ENCODE measurements at places on chromosomes 5 and 9. TPM values are rescaled to one million over a fixed set of nuclear protein-coding genes. Genes with fewer than 3 reads are reported as not detected.

GRCh38 chr5:10059980-10060379, 189.7 kb downstream of the ATPSCKMT start:
- no peak for ATAC-seq

DNA sequence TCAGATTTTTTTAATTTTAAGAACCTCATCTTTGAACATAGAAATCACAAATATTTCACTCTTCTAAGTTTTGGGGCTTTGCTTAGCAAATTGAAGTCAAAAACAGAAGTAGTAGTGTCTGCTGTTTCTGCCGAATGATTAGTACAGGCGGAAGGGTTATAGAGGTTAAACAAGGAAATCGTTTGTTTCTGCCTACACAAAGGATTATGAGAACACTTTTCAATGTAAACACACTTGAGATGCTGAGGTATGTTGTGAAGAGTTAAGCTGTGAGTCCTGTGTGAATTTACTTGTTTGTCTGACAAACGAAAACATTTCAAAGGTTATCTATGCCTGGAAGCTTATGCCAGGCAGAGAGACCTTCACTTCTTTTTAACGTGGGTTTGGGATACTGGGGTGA, 224.8 kb downstream of the CETN3 start:
- ATAC-seq = no peak

- ATAC-seq = no peak
Observed at GRCh38 chr5:131538177-131538593, 96.8 kb downstream of the RAPGEF6 start.

DNA sequence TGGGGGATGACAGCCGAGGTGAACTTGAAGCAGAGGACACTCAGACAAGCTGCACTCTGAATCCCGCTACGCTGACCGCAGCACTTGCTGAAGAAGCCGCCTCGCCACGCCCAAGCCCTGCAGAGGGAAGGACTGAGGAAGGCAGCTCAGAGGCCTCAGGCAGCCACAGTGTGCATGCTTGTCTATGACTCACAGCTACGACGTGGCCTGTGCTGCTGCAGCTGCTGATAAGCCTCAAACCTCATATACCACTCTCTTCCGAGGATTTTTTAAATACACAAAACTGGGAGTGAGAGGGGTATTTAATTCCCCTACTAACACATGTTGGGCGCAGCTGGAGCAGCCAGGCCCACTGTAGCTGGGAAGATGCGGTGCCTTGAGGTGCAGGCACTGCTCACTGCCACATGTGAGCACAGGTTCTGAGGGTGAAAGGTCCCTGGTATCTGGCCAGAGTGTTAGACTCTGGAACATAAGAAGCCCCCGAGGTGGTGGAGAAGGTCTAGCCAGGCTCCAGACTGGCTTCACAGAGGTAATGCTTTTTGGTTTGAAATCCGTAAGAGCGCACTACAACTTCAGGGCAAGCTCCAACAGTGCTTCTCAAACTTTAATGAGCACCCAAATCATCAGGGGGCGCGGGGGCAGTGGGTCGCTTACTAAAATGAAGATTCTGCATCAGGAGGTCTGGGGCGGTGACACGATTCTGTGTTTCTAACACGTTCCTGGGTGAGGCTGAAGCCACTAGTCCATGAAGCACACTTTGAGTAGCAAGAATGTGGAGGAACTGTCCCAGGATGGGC, 196.8 kb downstream of the AUH start:
- ATAC-seq = peak; percentile 98

DNA sequence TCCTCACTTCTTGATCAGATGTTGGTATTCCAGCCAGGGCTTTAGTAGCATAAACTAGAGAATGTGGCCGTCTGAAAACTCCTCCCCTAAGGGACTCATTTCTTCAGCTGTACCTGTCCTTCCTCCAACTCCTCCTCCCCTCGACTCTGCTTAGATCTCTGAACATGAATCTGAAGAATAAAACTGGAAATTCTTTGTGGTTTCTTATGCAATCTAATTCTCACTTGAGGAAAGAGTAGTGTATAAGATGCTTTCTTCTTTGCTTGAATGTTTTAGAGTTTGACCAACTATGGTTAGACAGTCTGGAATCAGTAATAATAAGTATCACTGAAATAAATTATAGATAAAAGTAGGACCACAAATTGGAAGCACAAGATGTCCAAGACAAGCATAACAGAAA, 128.5 kb downstream of the LRRC70 start:
- ATAC-seq = no peak

DNA sequence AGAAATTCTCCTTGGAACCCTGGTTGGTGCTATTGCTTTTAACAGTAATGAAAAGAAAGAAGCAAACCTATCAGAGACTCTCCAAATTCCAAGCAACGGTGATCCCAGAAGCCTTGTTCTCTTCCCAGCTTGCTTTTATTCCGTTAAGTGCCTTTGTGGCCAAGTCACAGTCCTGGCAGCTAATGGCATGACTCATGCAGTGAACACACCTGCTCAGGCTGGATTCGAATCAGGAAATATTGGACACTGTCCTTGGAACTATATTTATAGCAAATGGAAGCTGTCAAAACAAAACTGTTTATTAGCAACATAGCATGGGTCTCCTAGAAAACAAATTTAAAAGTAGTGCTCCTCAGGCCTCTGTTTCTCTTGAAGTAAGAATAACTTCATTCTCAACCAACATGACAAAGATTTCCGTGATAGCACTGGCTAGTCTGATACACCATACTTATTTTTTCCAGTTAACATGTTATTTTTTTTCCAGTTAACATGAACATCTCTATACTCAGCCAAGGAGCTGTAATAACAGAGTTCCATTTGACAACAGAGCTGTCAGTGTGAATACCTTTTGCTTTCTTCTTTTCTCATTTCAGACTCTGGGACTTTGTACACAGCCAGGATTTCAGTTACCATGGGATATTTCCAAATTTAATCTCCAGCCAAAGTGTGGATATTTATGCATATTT, 502.4 kb downstream of the GADD45G start:
- peak; percentile 36 for ATAC-seq

DNA sequence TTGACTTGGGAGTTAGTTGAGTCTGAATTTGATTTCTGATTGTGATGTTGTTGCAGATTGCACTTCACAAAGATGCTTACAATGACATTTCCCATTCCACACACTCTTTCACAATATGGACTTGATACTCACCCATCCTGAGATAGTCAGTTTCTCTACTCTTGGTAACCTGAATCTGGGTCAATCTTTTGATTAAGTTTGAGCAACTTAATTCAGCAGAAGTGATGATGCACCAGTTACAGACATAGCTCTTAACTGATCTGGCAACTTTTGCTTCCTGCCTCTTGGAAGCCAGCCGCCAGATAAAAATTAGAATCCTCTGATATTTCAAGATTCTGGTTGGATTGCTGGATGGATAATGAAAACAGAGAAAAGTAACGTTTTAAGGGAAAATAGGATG, 79.7 kb upstream of the OSMR start:
- ATAC-seq = no peak

- no peak for ATAC-seq
Observed at GRCh38 chr5:127867022-127867783, 164.0 kb downstream of the CCDC192 start.

DNA sequence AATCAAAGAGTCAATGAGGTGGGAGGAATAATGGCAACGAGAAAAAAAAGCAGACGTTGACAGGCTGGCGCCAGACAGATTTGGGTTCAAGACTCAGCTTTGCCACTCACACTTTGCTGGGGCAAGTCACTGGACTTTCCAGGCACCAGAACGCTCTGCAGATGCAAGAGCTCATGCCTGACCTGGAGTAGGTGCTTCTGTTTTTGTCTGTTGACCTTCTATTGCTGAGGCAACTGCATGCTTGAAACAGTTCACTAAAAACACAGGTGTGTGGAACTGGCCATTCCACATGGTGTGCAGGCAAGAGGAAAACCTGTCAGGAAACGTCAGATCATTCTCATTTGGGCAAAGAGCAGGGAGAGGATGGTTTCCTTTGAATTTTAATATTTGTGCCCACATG, 161.2 kb upstream of the SMIM23 start:
- no peak for ATAC-seq

- no peak for ATAC-seq
Observed at GRCh38 chr5:177241768-177242167, 61.8 kb downstream of the RAB24 start.

GRCh38 chr5:88732181-88732633, 150.8 kb downstream of the MEF2C start:
- ATAC-seq = no peak

- ATAC-seq = no peak
Observed at GRCh38 chr5:75463726-75464125, 47.7 kb downstream of the CERT1 start.

GRCh38 chr5:76445063-76445462, 42.0 kb downstream of the IQGAP2 start:
- no peak for ATAC-seq

DNA sequence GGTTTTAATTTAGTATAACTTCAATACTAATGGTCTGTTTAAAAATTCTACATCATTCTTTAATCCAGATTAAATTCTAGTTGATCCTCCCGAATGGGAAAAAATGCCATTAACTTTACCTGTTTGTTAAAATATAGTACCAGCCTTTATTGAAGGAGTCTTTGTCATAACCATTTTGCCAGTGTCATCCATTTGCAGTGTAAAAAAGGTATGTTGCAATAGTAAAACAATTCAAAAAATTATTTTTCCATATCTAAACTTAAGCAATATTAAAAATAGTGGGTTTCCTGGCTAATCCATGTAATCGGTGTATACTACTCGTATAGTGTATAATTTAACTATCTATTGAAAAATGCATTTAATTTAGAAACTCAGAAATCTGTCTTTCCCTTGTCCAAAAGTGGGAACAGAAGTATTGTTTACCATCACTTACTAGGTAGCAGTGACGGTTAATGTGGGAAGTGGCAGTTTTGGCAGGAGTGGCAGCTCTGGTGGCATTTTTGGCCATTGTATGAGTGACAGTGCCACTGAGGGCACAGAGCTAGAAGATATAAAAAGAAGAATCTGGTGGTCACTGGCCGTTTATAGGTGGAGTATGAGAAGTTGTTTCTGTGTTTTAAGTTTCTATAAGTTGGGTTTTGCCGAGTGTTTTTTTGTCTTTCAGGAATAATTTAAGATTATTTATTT, 1.9 kb downstream of the AP3S1 start:
- ATAC-seq = no peak

DNA sequence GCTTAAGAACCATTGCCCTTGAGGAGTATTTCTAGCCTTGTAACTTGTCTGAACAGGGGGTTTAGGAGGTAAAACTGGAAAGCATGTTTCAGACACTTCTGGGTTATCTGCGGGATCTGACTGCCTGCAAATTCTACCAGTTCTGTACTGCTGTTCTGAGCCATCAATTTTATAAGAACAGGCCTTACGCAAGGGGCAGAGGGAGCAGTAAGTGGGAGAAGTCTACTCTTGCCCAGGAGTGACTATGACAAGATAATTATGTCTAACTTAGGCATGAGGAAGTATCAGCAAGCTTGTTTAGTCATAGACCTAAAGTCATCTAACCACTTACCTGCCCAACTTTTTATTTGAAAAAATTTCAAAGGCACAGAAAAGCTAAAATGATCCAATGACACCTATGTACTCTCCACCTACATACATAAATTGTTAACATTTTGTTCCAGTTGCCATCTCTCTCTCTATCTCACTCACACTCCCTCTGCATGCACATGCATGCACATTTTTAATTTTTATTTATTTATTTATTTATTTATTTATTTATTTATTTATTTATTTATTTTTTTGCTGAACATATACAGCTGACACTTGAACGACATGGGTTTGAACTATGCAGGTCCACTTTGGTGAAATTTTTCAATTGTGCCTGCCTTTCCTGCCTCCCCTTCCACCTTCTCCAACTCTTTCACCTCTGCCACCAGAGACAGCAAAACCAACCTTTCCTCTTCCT, 18.4 kb upstream of the DEPDC1B start:
- no peak for ATAC-seq

DNA sequence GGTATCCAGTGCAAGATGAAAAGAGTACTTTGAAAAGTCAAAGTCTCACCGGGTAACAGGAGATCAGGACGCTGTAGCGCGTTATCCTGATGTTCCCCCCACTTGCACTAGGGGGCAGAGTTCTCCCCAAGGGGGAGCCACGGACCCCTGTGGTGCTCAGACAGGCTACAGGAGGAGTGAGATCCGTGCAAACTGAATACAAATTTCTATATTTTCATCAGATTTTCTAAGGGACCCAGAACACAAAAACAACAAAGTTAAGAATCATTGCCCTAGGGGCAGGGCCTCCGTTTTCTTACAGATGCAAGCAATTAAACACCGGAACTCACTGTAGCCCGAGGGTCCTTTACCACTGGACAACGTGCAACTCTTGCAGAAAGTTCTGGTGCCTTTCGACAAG, 2.0 kb downstream of the MYO10 start:
- ATAC-seq = peak; percentile 48

DNA sequence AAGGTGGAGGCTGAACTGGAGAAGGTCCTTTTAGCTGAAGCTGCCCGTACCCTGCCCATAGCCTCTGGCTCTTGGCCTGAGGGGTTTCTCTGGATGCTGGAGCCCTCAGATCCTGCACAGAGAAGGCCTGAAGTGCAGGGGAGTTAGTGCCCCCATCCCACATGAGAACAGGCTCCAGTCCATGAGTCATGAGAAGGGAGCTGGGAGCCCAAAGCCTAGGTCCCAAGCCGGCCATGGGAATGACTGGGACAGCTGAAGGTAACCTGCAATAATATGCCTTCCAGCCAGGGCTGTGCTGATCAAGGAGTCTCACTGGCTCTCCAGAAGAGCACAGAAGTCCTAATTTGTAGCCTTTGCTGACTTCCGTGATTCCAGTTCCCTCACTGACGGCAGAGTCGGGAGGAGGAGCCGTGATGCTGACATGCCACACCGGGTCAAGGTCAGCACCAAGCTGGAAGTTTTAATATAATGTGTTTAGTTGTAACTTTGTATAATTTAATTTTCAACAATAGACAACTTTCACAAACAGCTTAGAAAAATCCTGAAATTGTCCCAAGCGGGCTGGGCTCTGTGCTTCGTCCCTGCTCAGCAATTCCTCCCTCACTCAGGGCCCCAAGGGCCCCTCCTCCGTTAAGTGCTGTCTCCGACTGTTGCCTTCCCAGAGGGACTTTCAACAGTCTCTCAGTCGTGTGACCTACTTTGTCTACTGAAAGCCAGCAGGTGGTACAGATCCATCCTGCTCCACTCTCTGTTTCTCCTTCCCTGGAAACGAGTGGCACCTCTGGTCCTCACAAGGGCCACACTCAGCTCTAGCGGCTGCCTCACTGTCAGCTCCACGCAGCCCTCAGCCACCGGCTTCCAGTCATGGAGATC, 387.8 kb downstream of the GADD45G start:
- ATAC-seq = no peak

DNA sequence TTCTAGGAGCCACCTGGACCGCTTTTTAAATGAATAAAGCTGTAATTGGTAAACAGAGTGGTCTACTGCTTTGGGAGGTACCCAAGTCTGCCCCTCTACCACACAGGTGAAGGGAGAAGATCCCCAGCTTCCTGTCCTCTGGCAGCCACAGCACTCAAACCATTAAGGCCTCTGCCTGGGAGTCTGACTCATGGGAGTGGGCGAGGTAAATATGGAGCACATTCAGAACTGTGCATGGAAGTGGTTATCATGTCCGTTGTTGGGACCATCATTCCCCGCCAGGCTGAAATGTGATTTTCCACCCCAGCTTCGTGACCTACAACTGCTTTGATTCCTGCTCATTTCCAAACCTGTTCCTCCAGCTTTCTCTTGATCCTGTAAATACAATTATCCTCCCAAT, 59.5 kb upstream of the ALDH1B1 start:
- no peak for ATAC-seq

Gene HRH2
- total RNA-seq = 6.2 TPM

Gene CDX1
- total RNA-seq = 0.14 TPM

Gene WDR38
- total RNA-seq = not detected

Gene MARVELD2
- 0.26 TPM for total RNA-seq

Gene OR1Q1
- total RNA-seq = not detected

Gene HAUS6
- total RNA-seq = 9.5 TPM

Gene NAA35
- total RNA-seq = 18.4 TPM

Gene PDE6A
- 0.43 TPM for total RNA-seq

Gene SPINK13
- not detected for total RNA-seq

Gene FBP2
- not detected for total RNA-seq

Measured in motor neuron (in vitro differentiated cells).